ENCODE measurements at places on chromosomes 6 and 20. TPM values are rescaled to one million over a fixed set of nuclear protein-coding genes. Genes with fewer than 3 reads are reported as not detected.

Gene RING1
- 24.5 TPM for total RNA-seq

Gene PRRT1
- total RNA-seq = 0.83 TPM

Gene PSORS1C1
- total RNA-seq = 3.9 TPM

Gene TUBB2B
- 1.2 TPM for total RNA-seq

Gene B3GALT4
- total RNA-seq = 9.3 TPM

Gene CDYL
- total RNA-seq = 36.3 TPM

Gene EEF1A2
- total RNA-seq = 1,211 TPM

Gene CDKN1A
- total RNA-seq = 113 TPM

Gene RIN2
- 63.9 TPM for total RNA-seq

Measured in cardiac septum (tissue), 1 donor.